ENCODE measurements at places on chromosomes 1 and 21. TPM values are rescaled to one million over a fixed set of nuclear protein-coding genes. Genes with fewer than 3 reads are reported as not detected.

The RPS6KA1 gene
- total RNA-seq, result 29.9 TPM

The CD48 gene
- not detected for total RNA-seq

The TRIM45 gene
- 3.0 TPM for total RNA-seq

The PLEKHA6 gene
- 1.9 TPM for total RNA-seq

The PDE9A gene
- total RNA-seq, result 0.41 TPM

GRCh38 chr1:232876506-232877364, 71.5 kb downstream of the MAP10 start:
- DNase-seq, result no peak

- DNase-seq, result no peak
These were observed 1.7 kb downstream of the ARID1A start for GRCh38 chr1:26697431-26697977.

- DNase-seq, result no peak
These were observed 427.5 kb downstream of the NPHP4 start for GRCh38 chr1:5564578-5565257.

DNA sequence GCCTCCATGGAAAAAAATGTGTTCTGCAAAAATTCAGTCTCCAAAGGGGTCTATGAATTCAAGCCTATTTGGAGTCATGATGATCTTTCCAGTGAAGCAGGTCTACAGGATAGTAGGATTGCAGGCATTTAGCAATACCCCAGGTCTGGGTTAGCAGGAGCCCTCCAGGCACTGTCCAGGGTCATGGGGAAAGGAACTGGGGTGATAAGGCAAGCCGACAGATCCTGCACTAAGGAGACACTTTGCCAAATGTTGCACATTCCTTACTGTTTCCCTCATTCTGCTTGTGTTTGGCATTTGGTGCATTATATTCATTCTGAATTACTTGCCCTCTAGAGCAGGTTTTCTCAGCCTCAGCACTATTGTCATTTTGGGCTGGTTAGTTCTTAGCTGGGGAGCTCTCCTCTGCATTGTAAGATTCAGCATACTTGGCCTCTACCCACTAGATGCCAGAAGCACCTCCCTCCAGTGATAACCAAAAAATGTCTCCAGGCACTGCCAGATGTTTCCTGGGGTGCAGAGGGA, 333.3 kb upstream of the PLXNA2 start:
- no peak for DNase-seq

DNA sequence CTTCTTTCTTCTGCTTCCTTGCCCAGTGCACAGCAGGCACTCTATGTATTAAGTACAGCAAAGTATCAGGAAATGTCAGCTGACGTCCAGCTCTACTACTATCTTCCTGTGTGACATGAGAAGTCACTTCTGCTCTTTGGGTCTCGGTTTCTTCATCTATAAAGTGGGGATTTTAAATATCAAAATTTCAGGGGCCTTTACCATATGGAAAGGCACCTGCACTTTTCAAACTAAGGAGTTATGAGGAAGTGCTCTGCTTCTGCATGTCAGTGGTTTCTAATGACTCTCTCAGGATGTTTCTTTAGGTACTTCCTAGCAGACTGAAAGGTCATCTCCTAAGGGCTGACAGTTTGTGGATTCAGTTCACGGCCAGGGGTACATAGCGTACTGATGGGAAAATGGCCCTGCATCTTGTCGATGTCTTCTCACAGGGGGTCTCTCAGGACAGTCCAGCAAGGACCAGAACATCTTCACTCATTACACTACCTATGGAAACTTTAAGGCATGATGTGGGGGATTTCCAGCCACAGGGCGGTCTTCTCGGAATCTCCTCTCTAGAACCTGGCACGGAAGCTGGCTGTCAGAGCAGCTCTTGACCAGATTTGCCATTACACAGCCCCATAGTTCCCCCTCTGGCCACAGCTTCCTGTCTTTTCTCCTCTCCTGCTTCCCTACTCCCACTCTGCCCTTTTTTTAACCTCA, 42.0 kb upstream of the MTF1 start:
- DNase-seq, result no peak

DNA sequence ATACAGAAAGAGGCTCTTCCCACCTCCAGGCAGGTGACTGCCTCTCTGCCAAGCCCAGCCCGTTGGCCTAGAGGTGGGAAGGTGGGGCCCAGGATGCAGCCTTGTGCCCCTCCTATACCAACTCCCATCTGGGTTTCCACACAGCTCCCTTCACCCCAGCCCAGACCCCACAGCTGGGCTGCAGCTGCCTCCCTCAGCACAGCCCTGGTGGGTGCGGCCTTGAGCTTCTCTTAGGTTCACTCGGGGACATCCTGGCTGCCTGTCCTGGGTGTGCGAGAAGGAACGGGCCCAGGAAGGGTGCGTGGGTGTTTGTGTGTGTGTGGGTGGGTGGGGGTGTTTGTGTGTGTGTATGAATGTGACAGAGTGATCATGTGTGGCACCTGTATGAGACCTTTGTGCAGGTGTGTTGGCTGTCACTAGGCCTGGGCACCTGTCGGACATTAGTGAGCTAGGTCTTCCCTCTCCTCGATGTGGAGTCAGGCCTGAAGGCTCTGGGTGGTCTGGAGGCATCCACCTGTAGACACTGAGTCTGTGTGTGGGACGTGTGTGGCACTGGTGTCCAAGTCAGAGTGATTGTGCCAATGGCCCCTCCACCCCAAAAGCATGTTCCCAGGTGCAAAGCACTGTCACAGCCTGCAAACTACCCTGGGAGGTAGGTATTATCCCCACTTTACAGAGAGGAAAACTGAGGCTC, 30.7 kb downstream of the FOXO6 start:
- no peak for DNase-seq

DNA sequence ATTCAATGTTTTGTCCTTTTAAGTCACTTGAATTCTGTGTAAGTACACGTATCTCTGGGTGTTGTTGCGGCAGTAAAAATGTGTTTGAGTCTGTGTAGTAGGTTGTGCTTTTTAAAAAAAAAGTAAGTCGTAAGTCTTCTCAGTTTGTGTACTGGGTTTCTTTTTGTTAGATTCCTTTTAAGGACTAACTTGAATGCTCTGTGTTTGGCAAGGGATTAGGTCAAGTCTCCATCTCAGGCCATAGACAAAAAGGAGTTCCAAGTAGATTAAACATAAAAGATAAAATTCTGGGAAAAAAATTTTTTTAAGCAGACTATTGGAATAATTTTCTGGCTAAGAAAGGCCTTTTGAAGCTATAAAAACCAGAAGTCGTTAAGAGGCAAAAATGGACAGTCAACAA, 113.1 kb downstream of the ATP5PO start:
- DNase-seq, result no peak

DNA sequence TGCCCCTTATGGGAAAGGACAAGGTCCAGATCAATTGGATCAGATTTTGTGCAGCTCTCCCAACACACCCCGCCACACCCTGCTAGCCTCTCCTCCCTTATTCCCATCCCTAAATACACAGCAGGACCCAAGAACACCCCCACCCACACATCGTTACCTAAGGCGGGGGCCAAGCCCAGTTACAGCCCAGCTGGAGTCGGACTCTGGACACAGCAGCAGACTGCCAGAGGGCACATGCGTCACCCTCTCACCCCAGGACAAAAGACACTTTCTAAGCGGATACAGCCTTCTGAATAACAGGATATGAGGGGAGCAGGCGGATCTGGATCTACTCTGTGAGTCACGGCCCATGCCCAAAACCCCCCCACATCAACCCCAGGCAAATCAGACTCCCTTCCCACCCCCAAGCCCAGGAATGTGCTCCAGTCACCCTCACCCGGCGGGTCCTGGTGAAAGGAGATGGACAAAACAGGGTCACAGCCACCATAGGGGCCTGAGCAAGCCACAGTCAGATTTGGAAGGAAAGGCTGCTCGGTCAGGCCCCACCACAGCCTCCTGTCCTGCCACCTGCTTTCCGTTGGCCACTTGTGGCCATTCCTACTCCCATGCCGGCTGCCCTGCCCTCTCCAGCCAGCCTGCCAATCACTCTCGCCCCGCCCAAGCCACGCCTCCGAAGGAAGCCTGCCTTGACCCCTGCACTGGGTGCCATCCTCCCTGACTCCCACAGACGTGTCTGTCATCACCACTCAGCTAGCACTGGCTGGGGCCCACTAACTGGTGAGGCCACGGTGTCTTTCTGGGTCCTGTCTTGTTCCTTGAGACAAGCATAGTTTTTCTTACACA, 4.0 kb downstream of the S100A16 start:
- peak; percentile 94 for DNase-seq

GRCh38 chr1:67952071-67952470, 98.4 kb downstream of the DIRAS3 start:
- no peak for DNase-seq

- DNase-seq, result no peak
These were observed 62.3 kb downstream of the GALNT2 start for GRCh38 chr1:230129341-230129740.

- DNase-seq, result no peak
These were observed 442.7 kb downstream of the PTBP2 start for GRCh38 chr1:97164276-97164639.
